ENCODE measurements at places on chromosomes 2 and 18. TPM values are rescaled to one million over a fixed set of nuclear protein-coding genes. Genes with fewer than 3 reads are reported as not detected.
A peak's percentile ranks its signal among the peaks of the same experiment; 100 is the strongest.

- no peak for DNase-seq
Observed at GRCh38 chr2:142992840-142993239, 115.4 kb downstream of the KYNU start.

Gene MITD1
- polyA plus RNA-seq = 37.1 TPM

DNA sequence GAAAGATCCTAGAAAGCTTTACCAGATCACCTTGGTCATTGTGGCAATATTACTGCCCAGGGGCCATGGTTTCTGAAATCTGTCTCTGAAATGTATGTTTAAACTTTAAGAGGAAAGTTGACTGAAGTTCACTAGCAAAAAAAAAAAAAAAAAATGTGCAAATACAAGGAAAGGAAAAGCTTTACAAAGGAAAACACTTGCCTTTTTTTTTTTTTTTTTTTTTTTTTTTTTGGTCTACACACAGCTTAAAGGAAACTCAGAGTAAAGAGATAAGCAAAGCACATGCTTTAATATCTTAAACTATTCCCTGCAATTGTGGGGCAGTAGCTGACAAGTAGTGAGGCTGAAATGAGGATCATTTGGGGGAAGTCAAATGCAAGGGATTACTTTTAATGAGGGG, 174.2 kb upstream of the EPAS1 start:
- DNase-seq = no peak

Gene C1QL2
- polyA plus RNA-seq = not detected

GRCh38 chr2:59440491-59440890, 1113.0 kb downstream of the BCL11A start:
- no peak for DNase-seq

Gene G6PC2
- not detected for polyA plus RNA-seq

Gene LYPD6
- polyA plus RNA-seq = 0.07 TPM

DNA sequence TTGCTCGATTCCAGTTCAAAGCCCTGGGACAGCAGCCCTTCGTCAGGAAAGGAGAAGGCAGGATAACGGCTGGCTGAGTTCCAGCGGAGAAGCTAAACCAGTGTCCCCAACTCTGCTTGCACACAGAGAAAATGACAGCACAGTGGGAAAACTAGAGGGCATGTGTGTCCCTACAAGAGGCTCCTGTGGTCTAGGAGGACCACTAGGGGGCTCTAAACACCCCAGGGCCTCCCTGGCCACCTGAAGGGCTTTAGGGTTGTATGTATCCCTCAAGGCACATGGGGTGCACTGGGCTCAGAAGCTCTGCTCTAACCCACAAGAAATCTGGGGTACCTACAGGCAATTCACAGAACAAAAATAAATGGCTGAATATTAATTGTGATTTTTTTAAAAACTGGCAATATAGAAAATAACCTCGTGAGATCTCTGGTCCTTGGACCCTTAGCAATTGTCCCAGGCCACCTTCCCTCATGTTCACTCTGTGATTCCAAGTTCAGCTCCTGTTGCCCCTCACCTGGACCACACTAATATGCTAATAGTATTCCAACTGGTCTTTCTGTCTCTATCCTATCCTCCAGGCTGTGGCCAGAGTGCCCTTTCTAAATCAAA, 17.5 kb downstream of the STAT1 start:
- peak; percentile 54 for DNase-seq

Data from A549 (cell line).